ENCODE measurements at places on chromosomes 6 and 20.
A peak's percentile ranks its signal among the peaks of the same experiment; 100 is the strongest.

DNA sequence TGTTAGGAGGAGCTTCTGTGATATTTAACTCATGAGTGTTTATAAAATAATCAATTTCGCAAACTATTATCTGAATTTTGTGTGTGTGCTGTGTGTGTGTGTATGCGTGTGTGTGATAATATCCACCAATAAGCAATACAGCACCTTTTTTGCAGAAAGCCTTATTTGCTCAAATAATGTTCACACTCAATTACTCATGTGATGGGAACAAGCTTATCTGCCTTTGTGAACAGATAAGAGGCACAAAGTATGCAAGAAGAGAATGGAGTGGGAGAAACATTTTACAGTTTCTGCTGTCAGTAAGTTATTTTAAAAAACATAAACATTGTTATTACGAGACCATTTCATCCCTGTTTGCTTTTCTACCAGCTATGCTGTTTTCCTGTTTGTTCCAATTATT, 36.7 kb upstream of the PTPRK start:
- DNase-seq = no peak

DNA sequence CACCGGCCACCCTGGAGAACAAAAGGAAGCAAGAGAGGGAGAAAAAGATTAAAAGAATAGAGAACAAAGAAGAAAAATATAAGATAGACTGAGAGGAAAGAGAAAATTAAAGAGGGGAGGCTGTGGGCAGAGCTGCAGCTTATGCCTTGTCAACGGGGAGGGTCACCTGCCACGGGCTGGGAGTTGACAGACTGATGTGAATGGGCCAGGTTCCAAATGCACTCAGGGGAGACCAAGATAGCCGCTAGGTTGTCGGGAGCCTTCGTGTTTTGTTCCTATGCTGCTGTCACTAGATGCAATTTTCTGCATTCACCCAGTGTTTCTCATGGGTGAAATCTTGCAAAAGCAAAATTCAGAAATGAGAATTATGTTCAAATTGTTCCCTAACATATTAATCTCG, 119.6 kb upstream of the MTHFD1L start:
- peak; percentile 36 for DNase-seq

DNA sequence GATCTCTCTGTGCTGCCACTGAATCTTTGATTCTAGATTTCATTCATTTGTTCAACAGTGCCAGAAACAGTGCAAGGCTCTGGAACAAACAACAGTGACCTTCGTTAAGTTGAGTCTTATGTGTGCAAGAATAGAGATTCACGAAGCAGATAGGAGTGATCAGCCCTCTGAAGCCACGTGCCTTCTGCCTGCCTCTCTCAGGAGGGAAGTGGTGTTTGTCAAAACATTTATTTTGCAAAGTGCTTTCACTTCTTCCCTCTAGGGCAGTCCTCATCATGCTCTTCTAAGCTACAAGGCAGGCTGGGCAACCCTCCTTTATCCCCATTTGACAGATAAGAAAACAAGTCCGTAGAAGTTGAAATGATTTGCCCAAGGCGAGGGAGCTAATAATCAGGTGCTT, 204.3 kb downstream of the TFAP2C start:
- no peak for DNase-seq

DNA sequence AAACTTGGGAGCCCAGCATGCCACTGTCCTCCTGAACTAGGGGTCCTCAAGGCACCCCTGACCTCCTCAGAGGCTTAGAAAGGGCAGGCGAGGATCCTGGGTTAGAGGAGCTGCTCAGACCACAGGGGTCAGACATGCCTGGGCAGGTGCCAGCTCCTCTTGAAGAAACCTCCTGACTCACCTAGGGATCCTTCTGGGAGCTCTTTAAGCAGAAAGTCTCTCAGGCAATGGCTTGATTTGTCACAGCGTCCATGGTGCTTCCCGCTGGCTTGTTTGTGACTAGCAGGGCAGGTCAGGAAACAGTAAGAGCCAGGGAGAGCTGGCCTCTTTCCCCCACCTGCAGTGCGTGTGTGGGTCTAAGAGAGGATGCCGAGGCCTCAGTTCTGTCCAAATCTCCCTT, 174.5 kb upstream of the SNX9 start:
- peak; percentile 86 for DNase-seq

- DNase-seq = no peak
Measured at GRCh38 chr6:158019416-158019815, 37.8 kb downstream of the SYNJ2 start.

DNA sequence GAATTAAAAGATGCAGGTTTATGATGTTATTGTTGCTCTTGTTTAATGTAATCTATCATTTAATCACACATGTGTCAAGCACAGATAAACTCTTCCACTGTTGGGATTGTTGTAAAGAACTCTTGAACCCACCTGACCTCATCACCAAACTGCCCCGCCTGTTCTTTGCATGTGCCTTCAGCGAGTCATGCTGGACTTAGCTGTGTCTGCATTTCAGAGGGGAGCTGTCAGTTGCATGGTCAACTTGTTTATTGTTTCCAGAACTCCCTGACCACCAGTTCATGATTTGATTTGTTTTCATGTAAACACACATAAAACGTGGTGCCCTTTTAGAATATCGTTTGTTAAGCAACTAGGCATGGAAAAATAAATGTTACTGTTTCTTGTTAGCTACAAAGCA, 93.6 kb downstream of the KHDC1L start:
- DNase-seq = no peak

- no peak for DNase-seq
Measured at GRCh38 chr6:4967301-4968030, 36.4 kb downstream of the RPP40 start.

GRCh38 chr6:106685833-106686232, 56.5 kb downstream of the QRSL1 start:
- no peak for DNase-seq

GRCh38 chr6:117534974-117535373, 52.5 kb downstream of the DCBLD1 start:
- DNase-seq = no peak

DNA sequence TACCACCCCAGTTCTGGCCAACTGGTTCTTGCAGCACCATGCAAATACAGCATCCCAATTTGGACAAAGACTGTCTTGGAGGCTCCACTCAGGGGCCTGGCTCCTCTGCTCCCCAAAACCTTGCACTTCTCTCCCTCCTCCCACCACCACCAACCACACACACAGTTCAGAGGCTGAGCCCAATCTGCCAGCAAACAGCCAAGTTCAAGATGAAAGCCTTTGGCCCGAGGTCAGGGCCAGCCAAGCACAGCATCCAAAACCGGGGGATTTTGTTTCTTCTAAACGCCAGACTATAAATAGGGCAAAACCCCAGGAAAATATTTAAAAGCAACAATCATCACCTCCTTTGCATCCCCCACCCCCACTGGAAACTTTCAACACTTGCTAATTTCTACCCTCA, 5.7 kb downstream of the KCNK5 start:
- DNase-seq = no peak

GRCh38 chr6:33959329-33959651, 155.5 kb upstream of the MLN start:
- DNase-seq = no peak

GRCh38 chr6:89862698-89863097, 31.6 kb upstream of the GJA10 start:
- DNase-seq = no peak

Data from DMS79 treated with DMSO at 0.1 percent for 48 hours (cell line).